Panc1 (cell line): ENCODE measurements at places on chromosomes 12 and 14.

GRCh38 chr14:32330351-32331111 lies 1.4 kb downstream of the AKAP6 start:
- no peak for DNase-seq

DNA sequence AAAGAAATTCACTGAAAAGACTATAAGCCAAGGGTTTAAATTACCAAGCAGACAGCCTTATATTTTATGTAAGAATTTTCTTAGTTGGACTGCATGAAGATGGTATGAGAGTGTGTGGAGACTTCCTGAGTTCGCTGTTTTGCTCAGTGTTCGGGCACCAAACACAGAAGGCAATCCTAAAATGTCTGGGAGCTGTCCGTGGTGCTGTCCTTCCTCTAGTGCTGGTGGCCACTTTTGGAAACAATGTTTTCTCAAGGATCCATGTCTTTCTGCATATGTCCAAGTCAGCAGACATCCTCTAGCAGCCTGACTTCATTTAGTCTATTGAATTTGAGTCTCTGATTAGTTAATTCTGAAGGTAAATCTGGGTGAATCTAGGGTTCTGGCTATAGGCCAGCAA lies 135.8 kb downstream of the SLC8A3 start:
- DNase-seq: no peak

DNA sequence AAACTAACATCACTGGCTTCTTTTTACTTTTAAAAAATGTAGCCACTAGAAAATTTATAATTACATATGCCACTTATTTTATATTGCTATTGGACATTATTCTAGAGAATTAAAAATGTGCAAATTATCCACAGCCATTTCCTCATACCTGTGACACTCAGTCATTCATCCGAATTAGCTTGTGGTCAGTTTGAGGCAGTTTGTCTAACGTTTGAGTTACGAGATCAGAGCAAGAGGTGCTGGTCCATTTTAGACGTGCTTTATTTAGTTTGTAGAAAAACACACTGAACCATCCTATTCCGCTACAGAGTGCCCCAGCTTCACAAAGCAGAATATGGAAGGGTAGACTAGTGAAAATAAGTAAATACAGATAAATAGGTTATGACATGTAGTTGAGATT lies 513.0 kb downstream of the NRXN3 start:
- no peak for DNase-seq

- no peak for DNase-seq
Measured at GRCh38 chr14:48665077-48665784, 920.9 kb downstream of the RPS29 start.

DNA sequence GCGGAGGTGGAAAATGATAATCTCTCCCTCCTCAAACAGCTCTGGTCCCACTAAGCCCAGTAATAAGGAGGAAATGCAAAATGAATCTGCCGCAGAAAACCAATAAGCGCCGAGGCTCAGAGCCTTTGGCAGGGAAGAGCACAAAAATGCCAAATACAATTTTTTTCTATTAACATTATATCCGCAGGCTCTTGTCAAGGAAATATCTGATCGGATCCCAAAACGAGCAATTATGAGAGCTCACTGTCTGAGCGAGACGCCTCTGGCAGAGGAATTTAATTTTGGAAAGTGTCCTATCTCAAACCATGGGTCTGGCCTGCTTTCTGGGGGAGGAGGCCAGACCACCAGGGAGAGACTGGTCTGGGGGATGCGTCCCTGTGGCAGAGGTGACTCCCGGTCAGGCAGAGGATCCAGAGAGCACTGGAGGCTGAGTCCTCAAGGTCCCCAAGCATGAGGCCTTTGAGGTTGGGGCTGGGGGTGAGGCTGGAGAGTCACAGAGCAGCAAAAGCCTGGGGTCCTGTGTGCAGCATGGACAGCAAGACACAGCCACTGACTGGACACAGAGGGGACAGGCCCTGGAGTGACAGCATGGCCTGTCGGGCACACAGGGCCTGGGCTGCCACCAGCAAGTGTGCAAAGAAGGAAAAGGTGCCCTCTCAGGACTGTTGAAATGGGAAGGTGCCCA lies 342.8 kb upstream of the SFSWAP start:
- DNase-seq: no peak

GRCh38 chr14:71618716-71619115 lies 313.5 kb upstream of the RGS6 start:
- DNase-seq: no peak

DNA sequence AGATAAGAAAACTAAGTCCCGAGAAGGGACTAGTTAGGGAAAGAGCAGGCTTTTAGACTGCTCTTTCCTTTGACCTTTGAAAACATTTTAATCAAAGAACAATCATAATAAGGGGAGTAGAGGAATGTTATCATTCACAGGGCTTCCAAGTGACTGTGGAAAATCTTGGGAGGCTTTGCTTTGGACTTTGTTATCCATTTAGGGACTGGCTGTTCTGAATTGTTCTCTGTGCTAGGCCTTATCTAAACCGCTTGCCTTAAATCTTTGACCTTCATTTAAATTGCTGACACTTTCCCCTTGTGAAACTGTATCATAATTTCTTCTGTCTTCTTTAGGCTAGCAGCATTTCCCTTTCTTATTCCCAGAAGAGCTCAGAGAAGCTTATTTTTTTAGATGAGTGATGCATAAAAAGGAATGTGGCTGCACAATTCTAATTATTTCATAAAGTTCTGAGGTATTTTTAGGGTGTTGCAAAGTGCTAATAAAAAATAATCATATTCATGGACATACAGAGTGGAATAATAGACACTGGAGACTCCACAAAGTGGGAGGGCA lies 9.5 kb upstream of the CALM1 start:
- no peak for DNase-seq

GRCh38 chr14:22981090-22981875 lies 1.1 kb downstream of the AJUBA start:
- DNase-seq: no peak

GRCh38 chr14:91237219-91237618 lies 7.3 kb downstream of the GPR68 start:
- DNase-seq: no peak

DNA sequence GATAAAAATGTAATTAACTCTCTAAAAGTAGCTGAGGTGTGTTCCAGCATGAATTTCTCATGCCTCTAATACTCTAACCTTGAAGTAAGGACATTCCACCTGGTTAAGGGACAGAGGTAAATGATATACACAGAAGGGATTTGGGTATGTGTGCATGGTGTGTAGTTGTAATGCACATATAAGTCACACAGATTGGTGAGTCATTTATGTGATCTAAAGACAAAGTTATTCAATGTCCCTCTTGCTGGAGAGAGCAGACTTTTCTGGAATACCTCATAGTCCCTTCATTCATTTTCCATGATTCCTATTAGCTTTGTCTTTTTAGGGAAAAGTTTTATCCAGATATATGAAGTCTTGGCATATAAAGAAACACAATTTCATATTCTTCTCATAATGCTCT lies 234.9 kb downstream of the SNAPC1 start:
- DNase-seq: no peak

- DNase-seq: no peak
Measured at GRCh38 chr12:26406391-26406790, 211.0 kb downstream of the SSPN start.

DNA sequence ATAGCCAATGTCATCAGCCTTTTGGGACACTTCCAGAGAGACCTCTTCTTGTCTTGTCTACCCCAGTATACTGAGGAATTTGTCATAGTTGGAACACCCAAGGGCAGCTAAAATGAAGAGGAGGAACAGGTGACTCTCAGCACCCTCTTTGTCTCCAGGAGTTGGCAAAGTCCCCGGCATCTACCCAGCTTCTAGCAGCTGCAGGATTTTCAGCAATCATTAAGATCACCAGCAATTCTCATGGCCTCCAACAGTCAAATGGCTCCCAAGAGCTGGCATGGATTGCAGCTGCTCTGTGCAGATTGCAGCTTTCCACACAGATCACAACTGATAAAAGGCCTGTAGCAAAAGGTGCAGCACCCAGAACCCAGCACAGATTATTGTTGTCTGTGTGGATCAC lies 32.9 kb downstream of the RERGL start:
- DNase-seq: no peak

- no peak for DNase-seq
Measured at GRCh38 chr12:103175625-103176024, 218.2 kb downstream of the ASCL1 start.

DNA sequence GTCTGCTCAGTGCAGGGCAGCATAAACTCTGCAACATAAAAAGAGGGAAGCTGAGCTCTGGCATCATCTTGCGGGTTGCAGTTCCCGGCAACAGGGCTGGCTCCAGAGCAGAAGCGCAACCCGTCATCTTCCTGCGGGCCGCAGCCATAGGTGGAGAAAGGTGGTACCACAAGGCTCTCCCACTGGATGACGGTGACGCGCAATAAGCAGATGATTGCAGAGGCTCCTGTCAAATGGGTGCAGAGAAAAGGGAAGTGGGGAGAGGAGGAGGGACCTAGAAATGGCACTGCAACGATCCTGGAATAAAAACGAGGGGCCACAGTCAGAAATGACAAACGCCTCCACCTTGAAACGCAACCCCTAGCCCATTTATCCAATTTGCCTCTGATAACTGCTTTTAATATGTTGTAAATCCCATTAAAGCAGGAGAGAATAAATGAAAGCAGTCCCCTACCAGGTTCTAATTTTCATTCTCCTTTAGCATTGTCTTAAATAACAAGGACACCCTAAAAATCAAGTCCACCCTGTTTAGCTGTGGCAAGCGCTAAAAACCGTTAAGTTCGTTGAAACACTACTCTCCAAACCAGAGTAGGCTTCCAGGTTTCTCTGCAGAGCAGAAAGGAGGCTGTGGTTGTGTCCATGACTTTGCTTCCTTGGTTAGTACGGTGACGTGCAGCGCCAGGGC lies 30.9 kb upstream of the TUBA1C start:
- DNase-seq: no peak

DNA sequence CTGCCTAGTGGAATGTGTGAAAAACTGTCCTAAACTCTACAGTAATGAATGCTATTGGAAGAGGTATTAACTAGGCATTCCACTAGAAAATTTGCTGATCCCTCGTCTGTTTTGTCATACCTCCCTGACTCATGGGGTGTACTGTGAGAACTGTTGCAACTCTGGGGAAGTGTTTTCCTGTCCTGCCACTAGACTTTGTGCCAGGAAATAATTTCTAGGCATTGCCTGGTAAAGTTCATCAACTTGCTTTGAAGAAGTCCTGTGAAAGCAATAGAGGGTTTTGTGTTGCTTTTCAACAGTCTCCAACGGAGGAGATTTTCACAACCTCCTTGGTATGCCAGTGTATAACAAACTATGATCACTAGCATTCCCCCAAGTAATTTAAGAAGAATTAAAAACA lies 139.9 kb downstream of the AKAP6 start:
- no peak for DNase-seq

DNA sequence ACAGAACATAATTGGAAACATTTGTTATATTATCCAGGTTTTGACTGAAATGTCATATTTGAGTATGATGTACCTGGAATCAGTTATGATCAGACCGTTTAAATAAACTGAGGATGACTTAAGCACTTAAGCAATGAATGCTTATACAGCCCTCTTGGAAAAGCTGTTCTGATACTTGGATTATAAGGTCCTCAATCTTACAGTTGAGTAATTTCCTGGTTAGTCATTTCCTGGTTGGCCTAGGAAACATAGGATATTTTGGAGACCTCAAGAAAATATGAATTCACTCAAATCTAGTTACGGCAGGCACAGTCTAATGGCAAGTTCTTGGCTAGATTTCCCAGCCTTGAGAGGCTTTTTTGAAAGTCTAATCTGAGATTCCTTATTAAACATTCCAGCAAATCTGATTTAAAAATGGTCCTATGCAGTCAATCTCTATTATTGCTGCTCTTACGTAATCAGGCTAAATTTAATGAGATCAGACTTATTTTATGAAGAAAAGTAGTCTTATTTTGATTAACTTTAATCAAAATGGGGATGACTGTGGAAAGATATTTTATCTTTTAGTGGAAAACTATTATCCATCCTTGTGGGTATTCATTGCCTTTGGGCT lies 447.2 kb downstream of the SNAPC1 start:
- DNase-seq: no peak

GRCh38 chr12:111410431-111411184 lies 4.9 kb downstream of the SH2B3 start:
- DNase-seq: no peak

GRCh38 chr12:94602024-94602423 lies 48.3 kb downstream of the TMCC3 start:
- DNase-seq: no peak

DNA sequence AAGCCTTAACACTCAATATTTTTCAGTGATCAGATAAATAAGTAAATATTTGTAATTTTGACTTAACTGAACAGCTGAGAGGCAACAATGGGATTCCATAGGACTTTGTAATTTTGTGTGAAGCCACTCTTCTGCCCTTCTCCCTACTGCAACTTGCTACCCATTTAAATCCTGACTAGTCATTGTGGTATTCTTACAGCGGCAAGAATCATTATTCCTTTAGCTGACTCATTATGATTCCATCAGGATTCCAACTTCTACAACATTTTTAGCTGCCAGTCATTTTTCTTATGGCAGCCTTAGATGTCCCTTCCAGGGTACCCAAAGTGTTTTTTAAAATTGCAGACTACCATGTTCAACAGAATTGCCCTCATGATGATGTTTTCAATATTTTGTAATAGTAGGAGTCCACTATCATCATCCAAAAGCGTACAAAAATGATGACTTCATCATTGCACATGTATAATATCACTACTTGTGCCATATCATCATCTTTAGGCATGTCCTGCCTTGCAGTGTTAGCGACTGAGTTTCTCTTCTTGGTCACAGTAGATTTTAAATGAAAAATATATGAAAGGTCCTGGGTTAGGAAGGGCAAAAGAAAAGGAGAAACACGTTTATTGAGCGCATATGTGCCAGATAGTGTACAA lies 5.1 kb upstream of the MAGOHB start:
- peak; percentile 74 for DNase-seq

GRCh38 chr12:116135209-116135930 lies 142.1 kb downstream of the MED13L start:
- DNase-seq: no peak

GRCh38 chr12:92505254-92506231 lies 197.2 kb upstream of the PLEKHG7 start:
- DNase-seq: no peak
